Fibroblast of skin of right biceps (primary cell): ENCODE measurements at places on chromosomes 6 and 20.

- DNase-seq, result peak; percentile 37
These were observed 296.8 kb downstream of the UTRN start for GRCh38 chr6:144581812-144582537.

DNA sequence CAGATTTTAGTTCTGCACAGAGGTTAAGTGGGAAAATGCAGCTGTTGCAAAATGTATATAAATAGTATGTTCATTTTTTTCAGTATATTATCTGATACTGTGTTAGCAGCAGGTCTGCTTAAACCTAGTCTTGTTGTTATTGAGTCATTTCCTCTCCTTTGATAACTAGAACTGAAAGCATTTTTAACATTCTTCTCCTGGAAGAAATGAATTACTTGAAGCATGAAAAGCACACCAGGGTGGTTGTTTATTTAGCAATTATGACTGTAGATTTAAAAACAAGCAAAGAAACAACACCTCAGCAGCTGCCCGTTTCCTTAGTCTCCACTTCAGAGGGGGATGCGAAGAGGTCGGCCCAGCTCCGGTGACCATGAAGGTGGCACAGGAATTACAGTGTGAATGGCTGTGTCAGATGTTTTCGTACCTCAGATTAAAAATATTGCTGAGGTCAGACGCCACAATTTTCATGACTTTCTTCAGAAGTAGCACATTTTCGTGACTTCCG, 53.5 kb downstream of the GOPC start:
- DNase-seq, result peak; percentile 73

DNA sequence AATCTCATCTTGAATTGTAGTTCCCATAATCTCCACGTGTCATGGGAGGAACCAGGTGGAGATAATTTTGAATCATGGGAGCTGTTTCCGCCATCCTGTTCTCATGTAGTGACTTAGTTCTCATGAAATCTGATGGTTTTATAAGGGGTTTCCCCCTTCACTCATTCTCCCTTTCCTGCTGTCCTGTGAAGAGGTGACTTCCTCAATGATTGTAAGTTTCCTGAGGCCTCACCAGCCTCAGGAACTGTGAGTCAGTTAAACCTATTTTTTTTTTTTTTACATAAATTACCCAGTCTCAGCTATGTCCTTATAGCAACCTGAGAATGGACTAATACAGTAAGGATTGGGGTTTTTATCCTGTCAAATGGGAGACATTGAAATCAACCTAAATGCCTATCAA, 328.3 kb downstream of the TBC1D32 start:
- DNase-seq, result no peak

- no peak for DNase-seq
These were observed 51.9 kb downstream of the SNAI1 start for GRCh38 chr20:50034567-50035180.

DNA sequence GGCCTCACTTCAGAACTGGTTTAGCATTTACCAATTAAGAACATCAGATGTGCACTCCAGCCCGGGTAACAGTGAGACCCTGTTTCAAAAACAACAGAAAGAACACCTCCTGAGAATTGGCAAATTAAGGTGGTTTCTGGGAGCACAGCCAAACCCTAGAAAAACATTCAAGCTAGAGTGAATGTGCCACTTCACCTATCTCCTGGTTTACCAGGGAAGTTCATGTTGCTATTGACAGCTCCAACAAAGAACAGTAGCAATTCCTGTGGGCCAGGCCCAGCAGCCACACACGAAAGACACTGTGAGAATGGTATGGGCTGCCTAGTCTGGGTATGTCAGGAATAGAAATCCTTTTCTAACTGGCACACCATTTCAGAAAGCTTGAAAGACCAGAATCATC, 4.9 kb downstream of the POLR1C start:
- DNase-seq, result no peak

- no peak for DNase-seq
These were observed 60.6 kb downstream of the BTBD9 start for GRCh38 chr6:38579010-38579628.

GRCh38 chr6:99412065-99412464, 13.0 kb downstream of the PNISR start:
- DNase-seq, result no peak

DNA sequence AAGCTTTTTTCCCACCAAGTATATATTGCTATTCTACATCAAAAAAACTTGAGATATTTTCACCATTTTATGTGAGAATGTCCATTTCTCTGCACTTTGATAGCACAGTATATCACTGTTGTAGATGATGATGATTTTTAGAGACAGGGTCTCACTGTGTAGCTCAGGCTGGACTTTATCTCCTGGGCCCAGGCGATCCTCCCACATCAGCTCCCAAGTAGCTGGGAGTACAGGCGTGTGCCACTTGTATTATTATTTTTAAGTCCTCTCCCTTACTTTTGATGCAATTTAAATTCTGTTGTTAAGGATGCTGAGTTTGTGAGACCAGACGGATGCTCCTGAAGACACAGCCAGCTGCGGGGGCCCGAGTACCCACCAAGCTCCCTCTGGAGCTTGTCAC, 326.8 kb downstream of the QKI start:
- no peak for DNase-seq

GRCh38 chr20:53491462-53491861, 102.2 kb downstream of the ZNF217 start:
- DNase-seq, result peak; percentile 11

DNA sequence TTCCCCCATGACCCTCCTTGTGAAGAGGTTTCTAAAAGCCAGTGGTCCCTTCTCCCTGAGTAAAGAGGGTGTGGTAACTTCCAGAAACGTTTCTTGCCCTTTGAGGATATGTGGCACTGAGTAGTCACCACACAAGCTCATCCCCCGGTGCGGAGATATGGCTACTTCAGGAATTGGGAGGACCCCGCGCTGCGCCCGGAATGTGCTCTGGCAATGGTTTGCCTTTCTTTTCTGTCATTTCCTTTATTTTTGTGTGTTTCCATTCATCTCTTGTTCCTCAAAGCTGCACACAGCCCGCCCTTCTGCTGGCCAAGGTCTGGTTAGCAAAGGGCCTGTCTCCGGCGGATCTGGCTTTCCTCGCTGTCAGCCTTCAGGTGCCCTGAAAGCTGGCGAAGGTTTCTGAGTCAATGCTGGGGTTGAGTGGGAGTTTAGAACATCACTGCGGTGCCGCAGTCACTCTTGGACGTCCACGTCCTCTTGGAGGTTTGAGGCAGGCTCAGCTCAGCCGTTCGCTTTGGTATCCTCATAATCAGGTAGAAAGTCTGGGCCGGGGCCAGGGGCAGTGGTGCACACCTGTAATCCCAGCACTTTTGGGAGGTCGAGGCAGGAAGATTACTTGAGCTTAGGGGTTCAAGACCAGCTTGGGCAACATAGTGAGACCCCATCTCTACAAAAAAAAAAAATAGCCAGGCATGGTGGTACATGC, 67.2 kb downstream of the TCP11 start:
- DNase-seq, result no peak

GRCh38 chr6:47044397-47044796, 2.3 kb upstream of the ADGRF1 start:
- peak; percentile 1 for DNase-seq

GRCh38 chr6:37507690-37508421, 8.2 kb upstream of the CCDC167 start:
- no peak for DNase-seq

DNA sequence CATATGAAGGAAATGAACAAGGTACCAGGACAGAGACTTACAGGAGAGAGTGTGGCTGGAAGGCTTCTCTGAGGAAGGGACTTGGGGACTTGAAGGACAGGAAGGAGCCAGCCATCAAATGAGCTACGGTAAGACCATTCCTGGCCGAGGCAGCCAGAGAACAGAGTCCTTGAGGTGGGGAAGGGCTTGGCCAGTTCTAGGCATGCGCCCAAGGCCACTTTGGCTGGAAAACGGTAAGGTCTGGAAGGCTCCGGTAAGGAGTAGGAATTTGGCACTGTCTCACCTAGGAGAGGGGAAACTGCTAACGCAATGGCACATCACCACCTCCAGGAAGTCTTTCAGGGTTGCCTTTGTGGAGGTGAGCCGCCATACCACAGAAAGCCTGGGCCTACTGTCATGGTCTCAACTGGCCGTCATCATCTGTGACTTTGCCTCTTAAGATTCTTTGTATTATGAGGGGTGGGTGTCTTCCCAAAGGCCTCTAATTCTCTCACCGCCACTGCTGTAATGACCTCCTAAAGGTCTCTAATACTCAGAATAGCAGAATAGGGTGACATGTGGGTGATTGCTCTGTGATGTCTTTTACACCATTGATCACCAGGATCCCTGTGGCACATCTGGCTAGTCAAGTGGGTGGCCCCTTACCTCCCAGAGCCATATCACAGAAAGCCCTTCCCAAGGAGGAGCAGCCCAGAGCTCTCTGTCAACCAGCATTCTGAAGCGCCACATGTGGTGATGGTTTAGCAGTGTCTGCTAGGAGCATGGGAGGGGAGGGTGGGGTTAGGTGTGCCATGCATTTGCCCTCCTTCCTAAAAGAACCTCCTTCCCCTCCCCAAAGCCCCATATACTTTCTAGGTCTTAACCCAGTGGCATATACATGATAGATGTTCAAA, 17.7 kb upstream of the STX16 start:
- no peak for DNase-seq

GRCh38 chr6:4282926-4283325, 147.6 kb upstream of the ECI2 start:
- DNase-seq, result no peak
